Neural crest cell (in vitro differentiated cells): ENCODE measurements at places on chromosomes 3 and 15.

DNA sequence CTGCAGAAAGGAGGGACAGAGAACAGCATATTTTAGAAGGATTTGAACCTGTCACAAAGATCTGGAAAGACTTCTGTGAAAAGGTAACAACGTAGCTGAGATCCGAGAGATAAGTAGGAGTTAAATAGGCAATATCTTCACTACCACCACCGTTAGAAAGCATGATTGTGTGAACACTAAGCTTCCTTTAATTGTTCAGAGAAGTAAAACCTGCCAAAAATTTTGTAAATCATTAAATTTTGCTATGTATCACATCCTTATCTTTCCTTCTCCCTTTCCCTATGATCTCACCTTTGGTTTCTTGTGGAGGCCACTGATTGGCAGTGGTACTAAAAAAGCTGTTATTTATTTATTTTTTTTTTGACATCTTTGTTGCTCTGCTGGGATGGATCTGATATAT, 346.9 kb downstream of the NLGN1 start:
- DNase-seq, result no peak

DNA sequence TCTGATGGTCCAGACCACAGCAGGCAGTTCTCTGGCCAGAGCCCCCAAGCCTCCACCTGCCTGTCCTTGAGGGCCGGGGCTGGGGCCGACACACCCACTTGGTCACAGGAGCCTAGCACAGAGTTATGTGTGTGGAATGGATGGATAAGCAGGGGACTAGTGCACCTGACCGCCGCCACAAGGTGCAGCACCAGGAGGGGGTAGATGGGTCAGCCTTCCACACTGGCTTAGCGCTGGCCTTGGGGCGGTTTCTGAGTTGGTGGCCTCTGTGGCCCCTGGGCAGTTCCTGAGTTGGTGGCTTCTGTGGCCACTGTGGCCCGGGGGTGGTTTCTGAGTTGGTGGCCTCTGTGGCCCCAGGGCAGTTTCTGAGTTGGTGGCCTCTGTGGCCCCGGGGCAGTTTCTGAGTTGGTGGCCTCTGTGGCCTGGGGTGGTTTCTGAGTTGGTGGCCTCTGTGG, 75.8 kb downstream of the FBLN2 start:
- no peak for DNase-seq

DNA sequence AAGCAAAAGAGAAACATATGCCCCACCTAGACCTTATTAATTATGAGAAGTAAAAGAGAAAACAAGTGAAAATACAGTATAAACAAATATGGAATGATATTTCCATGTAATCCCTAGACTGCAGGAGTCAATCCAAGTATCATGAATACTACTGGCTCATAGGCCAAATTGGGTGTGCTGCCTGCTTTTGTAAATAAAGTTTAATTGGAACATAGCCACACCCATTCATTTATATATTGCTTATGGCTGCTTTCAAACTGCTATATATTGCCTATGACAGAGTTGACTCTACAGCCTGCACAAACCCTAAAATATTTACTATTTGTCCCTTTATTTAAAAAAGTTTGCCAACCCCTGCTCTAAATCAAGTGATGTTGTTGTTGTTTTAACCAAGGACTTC, 5.3 kb downstream of the ULK4 start:
- DNase-seq, result no peak

GRCh38 chr3:170426240-170426797, 7.7 kb downstream of the CLDN11 start:
- DNase-seq, result no peak
